ENCODE measurements at places on chromosomes 13 and 19.

DNA sequence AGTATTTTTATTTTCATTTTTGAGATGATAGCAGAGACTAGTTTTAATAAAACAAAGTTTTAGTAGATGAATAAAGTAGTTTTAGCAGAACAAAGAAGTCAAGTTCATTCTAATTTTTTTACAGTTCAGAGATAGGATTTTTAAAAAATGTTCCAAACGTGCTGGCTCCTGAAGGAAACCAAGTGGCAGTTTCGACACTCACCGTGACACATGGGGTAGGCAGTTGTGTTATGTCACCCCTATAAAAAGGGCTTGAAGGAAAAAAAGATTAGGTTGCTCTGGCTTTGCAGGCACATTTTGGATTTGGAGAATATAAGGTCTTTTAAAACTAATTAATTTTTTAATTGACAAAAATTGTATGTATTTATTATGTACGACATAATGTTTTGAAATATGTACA, 305.2 kb downstream of the NDFIP2 start:
- DNase-seq, result no peak

- DNase-seq, result no peak
Measured at GRCh38 chr13:41302743-41303142, 8.3 kb upstream of the NAA16 start.

GRCh38 chr19:28869459-28869858, 343.5 kb downstream of the UQCRFS1 start:
- DNase-seq, result no peak

DNA sequence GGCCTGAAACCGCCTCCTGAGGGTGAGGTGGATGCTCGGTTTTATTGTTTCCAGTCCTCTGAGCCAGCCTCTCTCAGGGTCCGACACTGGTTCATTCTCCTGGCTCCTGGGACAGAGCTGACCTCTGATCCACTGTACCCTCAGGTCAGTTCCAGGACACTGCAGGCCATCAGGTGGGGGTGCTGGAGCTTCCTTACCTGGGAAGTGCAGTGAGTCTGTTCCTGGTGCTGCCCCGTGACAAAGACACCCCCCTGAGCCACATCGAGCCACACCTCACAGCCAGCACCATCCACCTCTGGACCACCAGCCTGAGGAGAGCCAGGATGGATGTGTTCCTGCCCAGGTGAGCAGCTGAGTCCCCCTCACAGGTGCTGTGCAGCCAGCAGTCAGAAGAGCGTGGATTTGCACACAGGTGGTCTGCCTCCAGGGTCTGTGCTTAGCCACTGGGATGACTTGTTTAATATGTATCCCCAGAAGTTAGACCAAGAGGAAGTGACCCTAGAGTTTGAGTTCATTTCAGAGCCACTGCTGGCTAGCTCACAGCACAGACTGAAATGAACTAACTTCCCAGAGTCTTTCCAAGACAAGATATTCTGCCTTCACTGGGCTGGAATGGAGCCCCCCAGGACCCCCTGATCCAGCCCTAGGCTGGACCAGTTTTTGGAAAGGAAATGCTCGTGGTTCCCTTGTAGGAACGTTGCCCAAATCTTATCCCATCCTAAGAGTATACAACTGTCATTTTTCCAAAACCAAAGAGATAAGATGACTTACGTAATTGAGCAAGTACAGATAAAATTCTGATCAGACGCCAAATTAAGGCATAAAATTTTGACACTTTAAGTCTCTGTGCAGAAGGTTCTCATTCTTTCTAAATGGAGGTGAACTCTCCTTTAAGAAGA, 8.8 kb downstream of the SERPINE3 start:
- DNase-seq, result no peak

GRCh38 chr13:27304611-27305010, 34.0 kb downstream of the RASL11A start:
- no peak for DNase-seq

GRCh38 chr13:75489502-75490263, 7.7 kb upstream of the TBC1D4 start:
- no peak for DNase-seq

GRCh38 chr13:20927596-20928257, 25.2 kb upstream of the XPO4 start:
- no peak for DNase-seq

- no peak for DNase-seq
Measured at GRCh38 chr13:20525144-20525600, 485 bp downstream of the CRYL1 start.

- DNase-seq, result no peak
Measured at GRCh38 chr13:89361909-89362308, 1690.7 kb downstream of the SLITRK5 start.

GRCh38 chr13:113820813-113821651, 42.8 kb downstream of the GAS6 start:
- no peak for DNase-seq

- no peak for DNase-seq
Measured at GRCh38 chr13:78689011-78689410, 30.1 kb upstream of the OBI1 start.

GRCh38 chr19:51439021-51439465, 19.2 kb downstream of the SIGLEC8 start:
- DNase-seq, result peak; percentile 38

DNA sequence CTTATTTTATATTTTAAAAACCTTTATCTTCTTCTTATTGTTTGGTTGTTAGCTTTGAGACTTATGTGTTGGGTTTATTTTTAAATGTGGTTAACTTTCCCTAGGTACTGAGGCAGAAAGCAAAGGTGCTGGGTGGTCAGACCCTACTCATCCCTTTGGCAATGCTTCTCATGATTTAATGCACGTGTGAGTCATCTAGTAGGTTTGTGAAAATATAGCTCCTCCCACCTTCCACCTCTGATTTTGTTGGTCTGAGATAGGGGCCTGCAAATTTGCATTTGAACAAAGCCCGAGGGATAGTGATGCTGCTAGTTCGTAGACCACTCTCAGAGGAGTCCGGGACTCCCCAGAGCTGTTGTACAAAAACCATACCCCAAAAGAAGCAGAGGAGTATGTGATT, 771.3 kb upstream of the ARGLU1 start:
- DNase-seq, result no peak

- no peak for DNase-seq
Measured at GRCh38 chr19:19274716-19275565, 1.8 kb upstream of the TM6SF2 start.

DNA sequence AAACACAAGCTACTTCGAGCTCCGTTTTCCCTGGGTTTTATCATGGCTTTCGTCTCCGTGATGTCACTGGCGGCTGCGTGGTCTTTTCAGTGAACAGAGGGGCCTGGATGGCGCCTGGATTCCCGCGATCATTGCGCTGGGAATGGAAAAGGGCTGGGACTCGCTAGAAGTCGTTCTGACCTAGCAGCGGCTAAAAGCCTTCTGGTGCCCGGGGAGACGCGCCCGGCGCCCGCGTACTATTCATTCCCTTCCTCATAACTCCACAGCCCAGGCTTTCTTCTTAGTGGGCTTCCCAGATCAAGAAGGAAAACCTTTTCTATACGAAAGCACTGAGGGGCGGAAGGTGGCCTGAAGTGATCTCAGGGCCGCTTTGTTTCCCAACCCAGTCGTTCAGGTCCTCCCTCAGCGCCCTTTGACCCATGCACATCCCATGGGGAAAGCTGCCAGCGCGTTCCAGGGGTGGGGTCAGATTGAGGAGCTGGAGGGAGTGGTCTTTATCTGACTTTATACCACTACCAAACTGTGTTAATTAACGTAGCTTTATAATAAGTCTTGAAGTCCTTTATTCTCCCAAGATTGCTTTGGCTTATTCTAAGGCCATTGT, 96.6 kb downstream of the ELF1 start:
- DNase-seq, result no peak

DNA sequence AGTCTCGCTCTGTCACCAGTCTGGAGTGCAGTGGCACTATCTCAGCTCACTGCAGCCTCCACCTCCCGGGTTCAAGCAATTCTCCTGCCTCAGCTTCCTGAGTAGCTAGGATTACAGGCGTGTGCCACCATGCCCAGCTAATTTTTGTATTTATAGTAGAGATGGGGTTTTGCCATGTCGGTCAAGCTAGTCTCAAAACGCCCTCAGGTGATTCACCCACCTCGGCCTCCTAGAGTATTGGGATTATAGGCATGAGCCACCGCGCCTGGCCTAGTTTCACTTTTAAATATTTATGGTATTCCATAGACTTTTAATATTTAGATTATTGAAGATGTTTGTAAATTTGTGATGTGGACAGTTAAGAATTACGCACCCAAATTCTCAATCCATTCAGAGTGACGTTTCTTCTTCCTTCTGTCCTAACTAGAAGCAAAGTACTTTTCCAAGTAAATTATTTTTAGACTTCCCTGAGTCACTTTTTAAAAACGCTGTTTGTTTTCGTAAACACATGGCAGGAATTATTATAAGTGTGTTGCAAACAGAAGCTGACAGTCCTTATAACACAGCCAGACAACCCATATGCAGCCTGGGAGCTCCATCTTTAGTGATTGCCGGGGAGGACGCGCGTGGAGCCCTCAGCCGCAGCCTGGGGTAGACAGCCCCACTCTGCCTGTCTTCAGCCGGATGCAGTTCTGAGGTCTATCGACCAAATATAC, 131.7 kb downstream of the ATP11A start:
- no peak for DNase-seq

GRCh38 chr19:16892868-16893685, 4.3 kb downstream of the F2RL3 start:
- no peak for DNase-seq

- DNase-seq, result no peak
Measured at GRCh38 chr13:84528408-84529070, 646.3 kb upstream of the SLITRK1 start.

DNA sequence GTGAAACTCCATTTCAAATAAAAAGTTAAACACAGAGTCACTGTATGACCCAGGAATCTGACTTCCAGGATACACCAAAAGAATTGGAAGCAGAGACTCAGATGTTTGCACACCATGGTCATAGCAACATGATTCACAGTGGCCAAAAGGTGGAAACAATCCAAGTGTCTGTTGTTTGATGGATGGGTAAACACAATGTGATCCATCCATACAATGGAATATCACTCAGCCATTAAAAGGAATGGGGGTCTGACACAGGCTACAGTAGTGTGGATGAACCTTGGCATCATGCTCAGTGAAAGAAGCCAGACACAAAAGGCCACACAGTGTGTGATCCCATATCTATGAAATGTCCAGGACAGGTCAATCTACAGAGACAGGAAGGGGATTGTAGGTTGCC, 174.3 kb downstream of the PTPRS start:
- no peak for DNase-seq

DNA sequence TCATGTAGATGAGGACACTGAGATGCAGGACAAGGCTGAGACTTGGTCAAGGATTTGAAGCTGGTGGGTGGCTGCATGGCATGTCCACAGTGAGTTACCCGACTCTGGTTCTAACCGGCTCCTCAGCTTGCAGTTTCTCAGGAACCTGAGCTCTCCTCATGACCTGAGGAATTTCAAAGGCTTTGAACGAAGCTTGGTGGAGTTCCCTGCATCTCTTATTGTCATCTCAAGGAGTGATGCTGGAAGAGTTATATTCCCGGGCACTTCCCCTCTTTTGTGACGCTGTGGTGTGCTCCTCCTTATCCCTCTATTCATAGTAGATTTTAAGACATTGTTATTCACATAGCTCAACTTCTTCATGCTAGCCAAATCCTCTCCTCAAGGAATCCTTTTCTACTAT, 500.1 kb upstream of the HTR2A start:
- no peak for DNase-seq

GRCh38 chr13:27658546-27658945, 36.9 kb downstream of the POLR1D start:
- no peak for DNase-seq

DNA sequence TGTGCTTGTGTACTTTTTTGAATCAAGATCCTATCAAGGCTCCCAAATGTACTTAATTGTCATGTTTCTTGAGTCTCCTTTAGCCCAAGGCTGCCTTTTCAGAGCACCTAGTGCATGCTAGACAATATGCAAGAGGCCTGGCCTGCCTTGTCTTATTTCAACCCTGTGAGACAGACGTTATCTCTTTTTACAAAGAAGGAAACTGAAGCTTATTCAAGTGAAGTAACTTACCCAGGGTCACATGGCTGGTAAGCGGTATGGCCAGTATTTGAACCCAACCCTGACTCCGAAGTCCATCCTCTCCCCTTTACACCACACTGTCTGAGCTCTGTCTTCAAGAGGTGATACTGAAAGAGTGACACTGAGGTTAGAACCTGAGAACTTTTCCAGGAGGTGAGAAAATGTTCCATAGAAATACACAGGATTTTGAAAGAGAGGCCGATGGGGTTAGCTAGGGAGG, 505.1 kb downstream of the FOXO1 start:
- no peak for DNase-seq

GRCh38 chr13:49371943-49372613, 71.8 kb downstream of the CAB39L start:
- no peak for DNase-seq

DNA sequence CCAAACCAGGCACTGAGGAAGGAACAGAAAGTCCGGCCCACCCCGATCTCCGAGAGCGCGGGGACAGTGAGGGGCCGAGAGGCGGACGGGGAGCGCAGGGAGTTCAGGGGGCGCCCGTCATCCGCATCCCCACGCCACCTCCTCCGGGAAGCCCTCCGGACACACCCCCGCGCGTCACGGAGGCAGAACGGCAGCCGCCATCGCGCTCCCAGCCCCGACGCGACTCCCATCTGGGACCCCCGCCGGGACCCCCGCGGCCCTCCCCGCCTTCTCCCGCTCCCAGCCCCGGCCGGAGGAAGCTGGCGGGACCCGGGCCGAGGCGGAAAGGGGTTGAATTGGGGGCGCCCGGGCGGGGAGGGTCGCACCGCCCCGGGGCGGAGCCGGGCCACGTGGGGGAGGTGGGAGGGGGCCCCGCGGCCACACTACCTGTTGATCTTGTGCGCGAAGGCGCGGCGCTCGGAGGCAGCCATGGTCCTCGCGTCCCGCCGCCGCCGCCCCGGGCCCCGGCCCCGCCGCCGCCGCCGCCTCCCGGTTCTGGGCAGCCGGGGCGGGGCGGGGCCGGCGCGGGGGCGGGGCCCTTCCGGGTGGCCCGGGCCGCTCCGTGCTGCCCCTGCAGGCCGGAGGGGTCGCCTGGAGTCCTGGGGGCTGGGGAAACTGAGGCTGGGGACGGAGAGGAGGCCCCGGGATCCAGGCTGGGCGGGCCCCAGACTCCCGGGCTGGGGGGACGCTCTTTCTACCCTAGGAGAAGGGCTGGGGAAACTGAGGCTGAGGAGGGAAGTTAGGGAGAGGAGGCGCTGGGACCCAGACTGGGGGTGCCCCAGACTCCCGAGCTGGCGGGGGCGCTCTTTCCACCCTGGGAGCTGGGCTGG, at the start of gene DOCK6:
TSS of gene DOCK6 (minus strand) at position 554 of the 869 bp plus-strand sequence. CDS start at position 470, 84 bp downstream.
- DNase-seq, result no peak
